ENCODE measurements at places on chromosomes 1 and 21. TPM values are rescaled to one million over a fixed set of nuclear protein-coding genes. Genes with fewer than 3 reads are reported as not detected.

The C1orf185 gene
- not detected for total RNA-seq

The RNF207 gene
- total RNA-seq: 2.3 TPM

The WNT2B gene
- 0.20 TPM for total RNA-seq

The S100A9 gene
- total RNA-seq: 13.1 TPM

The FLG2 gene
- not detected for total RNA-seq

The MTMR11 gene
- 1.8 TPM for total RNA-seq

The DCDC2B gene
- total RNA-seq: not detected

The PCSK9 gene
- not detected for total RNA-seq

GRCh38 chr1:239811211-239811885 lies 280.3 kb upstream of the FMN2 start:
- peak; percentile 40 for DNase-seq

DNA sequence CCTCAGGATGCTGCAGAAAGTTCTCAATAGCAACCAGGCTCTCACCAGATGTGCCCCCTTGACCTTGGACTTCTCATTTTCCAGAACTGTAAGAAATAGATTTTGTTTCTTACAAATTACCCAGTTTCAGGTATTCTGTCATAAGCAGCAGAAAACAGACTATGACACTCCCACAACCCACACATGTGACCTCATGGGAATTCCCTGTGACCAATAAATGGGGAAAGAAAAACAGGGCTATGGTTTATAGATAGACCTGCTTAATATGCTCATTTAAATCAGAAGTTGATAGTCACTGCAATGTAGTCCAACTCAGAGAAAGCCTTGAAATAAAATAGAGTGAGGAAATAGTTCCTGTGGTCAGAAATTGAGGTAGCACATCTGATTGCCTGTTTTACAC lies 380.9 kb upstream of the PTBP2 start:
- no peak for DNase-seq

DNA sequence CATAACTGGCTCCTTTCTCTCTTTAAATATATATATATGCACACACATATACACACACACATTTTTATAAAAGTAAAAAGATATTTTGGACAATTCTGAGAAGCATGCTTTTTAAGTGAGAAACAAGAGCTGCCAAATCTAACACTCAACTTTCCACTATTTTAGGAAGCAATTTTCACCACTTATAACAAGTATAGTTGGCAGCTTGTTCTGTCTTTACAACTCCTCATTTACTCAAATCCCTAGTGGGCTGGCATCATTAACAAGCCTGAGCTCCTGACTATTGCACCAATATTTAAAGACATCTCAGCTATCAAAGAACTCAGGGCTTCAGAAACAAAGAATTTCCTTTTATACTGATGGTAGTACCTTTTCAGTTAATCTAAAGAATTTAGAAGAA lies 76.6 kb downstream of the RAB3GAP2 start:
- no peak for DNase-seq

DNA sequence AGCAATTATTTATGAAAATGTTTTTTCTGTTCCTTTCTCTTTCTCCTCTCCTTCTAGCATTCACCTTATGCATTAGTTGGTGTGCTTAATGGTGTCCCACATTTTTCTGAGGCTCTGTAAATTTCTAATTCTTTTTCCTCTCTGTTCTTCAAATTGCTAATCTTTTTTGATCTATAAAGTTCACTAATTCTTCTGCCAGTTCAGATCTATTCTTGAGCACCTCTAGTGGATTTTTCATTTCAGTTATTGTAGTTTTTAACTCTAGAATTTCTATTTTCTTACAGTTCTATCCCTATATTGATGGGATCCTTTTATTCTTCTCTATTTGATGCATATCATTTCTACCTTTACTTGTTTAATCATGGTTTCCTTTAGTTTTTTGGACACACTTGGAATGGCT lies 22.4 kb downstream of the CFAP57 start:
- DNase-seq: no peak

- DNase-seq: no peak
Measured at GRCh38 chr1:8197493-8198282, 120.2 kb upstream of the SLC45A1 start.

GRCh38 chr1:107622966-107623365 lies 342.0 kb downstream of the VAV3 start:
- no peak for DNase-seq

DNA sequence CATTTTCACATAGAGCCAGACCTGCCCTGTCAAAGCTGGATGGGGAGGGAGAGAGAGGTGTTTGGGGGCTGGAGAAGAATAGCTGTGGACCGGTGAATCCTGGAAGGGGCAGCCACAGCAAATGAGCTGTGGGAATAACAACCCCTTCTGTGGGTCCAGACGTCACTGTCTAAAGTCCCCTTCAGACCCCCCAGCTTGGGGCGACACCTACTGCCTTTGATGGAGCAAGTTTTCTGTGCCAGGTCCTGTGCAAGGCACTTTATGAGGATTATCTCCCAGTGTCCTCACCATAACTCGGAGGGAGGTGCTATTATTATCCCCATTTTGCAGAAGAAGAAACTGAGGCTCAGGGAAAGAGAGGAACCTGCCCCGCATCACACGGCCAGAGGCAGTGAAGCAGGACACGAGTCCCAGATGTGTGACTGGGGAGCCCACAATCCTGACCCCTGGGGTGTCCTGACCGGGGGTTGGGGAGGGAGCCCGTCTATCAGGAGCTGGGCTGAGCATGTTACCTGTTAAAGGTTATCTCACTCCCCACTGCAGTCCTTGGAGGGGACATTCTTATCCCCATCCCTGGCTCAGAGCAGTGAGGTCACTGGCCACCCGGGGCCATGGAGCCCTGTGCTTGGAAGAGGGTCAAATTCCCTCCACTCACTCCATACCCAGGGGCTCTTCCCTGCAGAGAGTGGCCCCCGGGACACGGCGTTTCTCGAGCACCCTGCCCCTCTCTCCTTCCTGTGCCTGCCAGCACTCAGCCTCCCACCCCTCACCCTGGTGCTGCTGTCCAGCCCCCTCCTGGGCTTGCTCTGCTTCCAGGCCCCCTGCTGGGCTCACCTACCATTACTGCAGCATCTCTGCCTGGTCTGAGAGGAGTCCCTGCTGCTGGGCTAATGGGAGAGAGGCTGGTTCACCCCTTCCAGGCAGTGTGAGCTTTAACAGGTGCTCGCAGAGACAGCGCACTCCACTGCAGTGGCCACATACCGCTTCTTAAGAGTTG lies 132.9 kb downstream of the PTPRU start:
- no peak for DNase-seq

DNA sequence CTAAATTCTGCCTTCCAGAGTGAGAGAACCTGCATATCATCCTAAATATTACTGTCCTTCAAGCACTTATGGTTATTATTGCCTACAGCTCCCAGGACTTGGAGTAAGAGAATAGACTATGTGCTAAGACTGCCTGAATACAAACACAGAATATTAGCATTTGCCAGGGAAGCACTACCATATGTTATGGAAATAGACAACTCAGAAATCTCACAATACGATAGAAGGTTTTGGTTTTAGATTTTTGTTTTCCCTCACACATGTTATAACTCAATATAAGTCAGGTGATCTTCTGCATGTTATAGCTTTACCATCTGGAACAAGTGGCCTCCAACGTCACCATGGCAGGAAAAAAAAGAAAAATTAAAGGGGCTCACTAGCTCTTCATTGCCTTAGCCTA lies 413.9 kb downstream of the LRRIQ3 start:
- DNase-seq: no peak
